ENCODE measurements at places on chromosomes 4 and X.

GRCh38 chr4:156329779-156330178 lies 376.1 kb upstream of the CTSO start:
- DNase-seq, result no peak

DNA sequence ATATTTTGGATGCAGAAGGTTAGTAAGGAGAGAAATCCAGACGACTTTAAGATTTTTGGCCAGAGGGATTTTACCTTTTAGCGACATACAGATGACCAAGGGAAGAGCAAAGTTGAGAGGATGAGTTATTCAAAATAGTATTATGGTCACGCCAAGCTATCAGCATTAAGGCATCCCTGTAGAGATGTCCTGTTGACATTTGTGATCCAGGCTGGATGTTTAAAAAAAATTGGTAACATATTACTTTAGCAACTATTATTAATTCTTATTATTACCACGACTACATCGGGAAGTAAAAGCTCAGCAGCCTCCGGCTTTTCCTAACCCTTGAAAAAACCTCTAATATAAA lies 562 bp upstream of the OSTC start:
- no peak for DNase-seq

GRCh38 chr4:144362366-144362765 lies 221.8 kb upstream of the GYPA start:
- DNase-seq, result no peak

GRCh38 chrX:72057331-72057730 lies 74.4 kb downstream of the RTL5 start:
- no peak for DNase-seq

GRCh38 chrX:132732236-132732635 lies 226.2 kb downstream of the HS6ST2 start:
- DNase-seq, result no peak

GRCh38 chrX:9356846-9357245 lies 108.0 kb upstream of the TBL1X start:
- no peak for DNase-seq

DNA sequence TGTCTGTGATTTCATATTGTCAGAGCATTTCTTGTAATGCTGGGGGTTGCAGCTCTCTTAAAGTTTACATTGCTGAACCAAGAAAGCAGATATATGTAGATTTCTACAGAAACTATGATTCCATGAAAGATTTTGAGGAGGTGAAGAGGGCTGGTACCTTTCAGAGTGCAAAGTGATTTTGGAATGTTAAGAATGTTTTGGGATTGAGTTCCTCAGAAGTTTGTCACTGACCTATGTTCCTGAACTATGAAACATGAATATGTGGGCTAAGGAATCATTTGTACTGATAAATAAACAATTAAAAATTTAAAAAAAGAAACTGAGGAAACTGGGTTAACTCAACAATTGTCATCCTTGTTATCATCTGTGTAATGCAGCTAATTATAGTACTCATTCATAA lies 12.3 kb upstream of the CHIC2 start:
- no peak for DNase-seq

- no peak for DNase-seq
Observed at GRCh38 chr4:13441506-13441905, 42.6 kb downstream of the RAB28 start.

- no peak for DNase-seq
Observed at GRCh38 chr4:170978990-170979389, 834.2 kb upstream of the GALNTL6 start.

DNA sequence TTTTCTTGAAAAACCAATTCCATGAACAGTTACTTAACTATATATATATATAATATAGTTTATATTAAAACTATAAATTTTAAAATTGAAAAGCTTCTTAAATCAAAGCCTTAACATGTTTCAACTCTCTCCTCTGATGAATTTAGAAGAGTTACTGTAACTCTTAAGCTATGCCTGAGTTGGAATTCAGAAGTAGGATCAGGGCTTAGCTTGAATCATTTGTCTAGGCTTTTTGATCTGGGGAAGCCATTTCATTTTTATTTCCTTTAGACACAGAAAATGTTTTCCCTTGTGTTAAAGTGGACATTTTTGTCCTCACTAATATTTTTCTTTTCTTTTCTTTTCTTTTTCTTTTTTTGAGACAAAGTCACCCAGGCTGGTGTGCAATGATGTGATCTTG lies 40.4 kb upstream of the PDLIM5 start:
- DNase-seq, result no peak

GRCh38 chr4:90824266-90825150 lies 697.3 kb downstream of the CCSER1 start:
- DNase-seq, result no peak

GRCh38 chr4:140012688-140013486 lies 141.1 kb downstream of the MAML3 start:
- peak; percentile 33 for DNase-seq

GRCh38 chr4:185672618-185673017 lies 137.3 kb upstream of the PDLIM3 start:
- DNase-seq, result no peak

GRCh38 chr4:120853161-120853935 lies 69.2 kb downstream of the PRDM5 start:
- DNase-seq, result no peak

Measured in stimulated activated CD8-positive, alpha-beta memory T cell treated with anti-CD3 and anti-CD28 coated beads, Interleukin-12 subunit alpha, Interleukin-12 subunit beta, amount 100 ng/mL, for 1 hour (primary cell).